ENCODE measurements at places on chromosomes 5 and 9. TPM values are rescaled to one million over a fixed set of nuclear protein-coding genes. Genes with fewer than 3 reads are reported as not detected.

KLHL3 gene
- 1.0 TPM for polyA plus RNA-seq

DNA sequence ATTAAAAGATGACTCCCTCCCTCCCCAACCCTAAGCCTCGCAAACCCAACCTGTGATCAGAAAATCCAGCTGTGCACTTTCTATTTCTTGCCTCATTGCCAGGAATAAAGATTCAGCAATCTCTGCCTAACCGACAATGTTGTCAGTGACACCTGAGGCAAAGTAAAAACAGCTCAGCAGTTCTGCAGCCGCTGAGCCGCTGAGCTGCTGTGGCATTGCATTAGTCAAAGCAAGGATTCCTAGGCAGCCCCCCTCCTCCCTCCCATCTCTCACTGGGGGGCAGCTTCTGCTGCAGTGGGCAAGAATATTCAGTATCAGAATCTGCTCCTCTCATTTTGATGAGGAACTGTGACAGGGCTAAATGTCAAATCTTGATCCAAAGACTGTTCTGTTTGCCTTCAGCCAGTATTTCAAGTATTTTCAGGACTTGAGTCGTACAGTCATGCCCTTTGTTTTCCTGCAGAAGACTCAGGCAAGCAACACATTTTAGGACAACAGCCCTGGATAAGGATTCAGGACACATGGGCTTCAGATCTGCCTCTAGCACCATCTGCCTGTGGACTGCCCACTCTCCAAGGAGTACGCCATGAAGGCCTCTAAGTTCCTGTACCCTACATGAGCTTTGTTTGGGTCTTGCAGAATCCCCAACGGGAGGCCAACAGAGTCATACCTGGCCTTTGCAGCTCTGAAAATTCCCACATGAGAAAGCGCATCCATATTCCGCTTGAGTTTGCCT lies 41.1 kb upstream of the DAP start:
- H3K4me1 ChIP-seq, result no peaks in the 10 kb centered on the region
- H3K4me3 ChIP-seq, result no peak overlapping the region
- DNase-seq, result peak; percentile 33
- no peak overlapping the region for H3K27ac ChIP-seq

GRCh38 chr9:129459547-129460322 lies 161.2 kb downstream of the C9orf50 start:
- no peaks in the 10 kb centered on the region for H3K36me3 ChIP-seq
- no peak overlapping the region for H3K4me3 ChIP-seq
- H3K27me3 ChIP-seq, result no peaks in the 10 kb centered on the region
- H3K4me1 ChIP-seq, result peaks cover 57% of the 10 kb centered on the region

GRCh38 chr9:115115924-115116323 lies 2.0 kb downstream of the TNC start:
- no peak overlapping the region for H3K4me3 ChIP-seq
- peaks cover 3% of the 10 kb centered on the region for H3K27me3 ChIP-seq
- H3K36me3 ChIP-seq, result no peaks in the 10 kb centered on the region
- no peaks in the 10 kb centered on the region for H3K4me1 ChIP-seq

SPATA31A3 gene
- not detected for polyA plus RNA-seq

DNA sequence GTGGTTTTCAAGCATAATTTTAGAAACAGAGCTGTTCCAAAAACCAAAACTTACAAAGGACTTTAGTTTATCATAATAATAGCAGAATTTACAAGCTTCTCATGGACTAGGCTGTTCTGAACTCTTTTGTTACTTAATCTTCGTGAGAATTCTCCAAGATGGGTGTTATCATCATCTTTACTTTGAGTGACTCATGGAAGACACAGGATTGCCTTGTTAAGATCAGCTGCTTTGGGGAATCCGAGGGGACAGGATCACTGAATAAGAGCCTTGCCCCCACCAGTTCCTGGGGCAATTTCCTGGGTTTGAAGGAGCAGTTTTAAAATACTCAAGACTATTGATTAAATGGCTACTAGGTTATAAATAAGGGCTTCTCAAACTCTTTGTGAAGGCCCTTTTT lies 80.5 kb downstream of the CFAP90 start:
- H3K4me3 ChIP-seq, result no peak overlapping the region
- H3K27ac ChIP-seq, result no peak overlapping the region
- no peaks in the 10 kb centered on the region for H3K27me3 ChIP-seq
- DNase-seq, result no peak
- H3K36me3 ChIP-seq, result no peaks in the 10 kb centered on the region

DNA sequence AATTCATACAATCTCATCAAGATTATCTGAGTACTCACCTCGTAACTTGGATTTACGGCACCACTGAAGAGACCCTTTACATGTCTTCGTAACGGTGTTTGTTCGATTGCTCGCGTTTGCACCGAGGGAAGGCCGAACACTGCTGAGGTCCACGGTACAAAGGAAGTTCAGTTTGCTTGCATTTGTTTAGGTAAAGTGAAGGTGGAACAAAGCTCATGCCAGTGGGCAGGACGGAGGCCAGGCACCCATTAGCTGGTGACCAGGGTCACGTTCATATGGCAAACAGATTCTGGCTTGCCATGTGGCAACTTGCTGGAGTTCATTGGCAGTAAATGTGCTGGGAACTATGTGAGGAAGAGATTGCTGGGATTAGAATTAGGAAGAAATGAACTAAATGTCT lies 164.8 kb downstream of the MACROH2A1 start:
- H3K27ac ChIP-seq, result no peak overlapping the region
- peaks cover 22% of the 10 kb centered on the region for H3K4me1 ChIP-seq
- no peak overlapping the region for H3K4me3 ChIP-seq
- H3K27me3 ChIP-seq, result no peaks in the 10 kb centered on the region
- H3K36me3 ChIP-seq, result no peaks in the 10 kb centered on the region

GRAMD2B gene
- 8.5 TPM for polyA plus RNA-seq

OR1Q1 gene
- not detected for polyA plus RNA-seq

PDLIM4 gene
- 8.3 TPM for polyA plus RNA-seq

DNA sequence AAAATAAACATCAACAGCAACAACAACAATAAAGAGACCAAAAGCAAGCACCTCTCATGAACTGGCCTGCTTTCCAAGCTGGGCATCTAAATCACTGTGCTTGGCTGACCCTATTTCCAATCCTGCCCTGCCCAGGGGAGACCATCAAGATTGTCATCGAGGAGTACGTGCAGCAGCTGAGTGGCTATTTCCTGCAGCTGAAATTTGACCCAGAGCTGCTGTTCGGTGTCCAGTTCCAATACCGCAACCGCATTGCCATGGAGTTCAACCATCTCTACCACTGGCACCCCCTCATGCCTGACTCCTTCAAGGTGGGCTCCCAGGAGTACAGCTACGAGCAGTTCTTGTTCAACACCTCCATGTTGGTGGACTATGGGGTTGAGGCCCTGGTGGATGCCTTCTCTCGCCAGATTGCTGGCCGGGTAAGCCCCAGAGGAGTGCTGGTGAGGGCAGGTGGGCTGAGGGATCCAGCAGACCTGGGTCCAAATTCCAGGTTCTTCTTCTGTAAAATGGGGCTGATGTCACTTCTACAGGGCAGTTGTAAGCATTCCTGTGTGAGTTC lies 15.6 kb downstream of the PTGS1 start:
- no peaks in the 10 kb centered on the region for H3K27me3 ChIP-seq
- H3K27ac ChIP-seq, result no peak overlapping the region
- H3K36me3 ChIP-seq, result no peaks in the 10 kb centered on the region
- DNase-seq, result no peak

DNA sequence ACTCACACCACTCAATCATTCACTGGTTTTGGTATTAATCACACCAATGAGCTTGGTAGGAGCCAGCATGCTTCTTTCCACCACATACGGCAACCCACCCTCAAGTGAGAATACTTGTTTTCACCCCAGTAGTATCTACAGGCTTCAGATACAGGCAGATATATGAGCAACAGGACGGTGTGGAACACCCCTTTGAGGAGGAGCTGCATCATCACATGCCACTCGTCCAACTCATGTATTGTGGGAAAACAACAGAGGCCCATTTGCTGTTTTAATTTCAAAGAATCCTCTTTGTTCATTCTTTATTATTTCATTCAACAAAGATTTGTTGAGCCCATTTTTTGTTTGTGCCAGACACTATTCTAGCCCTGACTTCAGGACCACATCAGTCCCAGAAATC lies 46.0 kb downstream of the RORB start:
- H3K36me3 ChIP-seq, result no peaks in the 10 kb centered on the region
- no peak overlapping the region for H3K4me3 ChIP-seq
- DNase-seq, result no peak
- H3K4me1 ChIP-seq, result no peaks in the 10 kb centered on the region
- no peak overlapping the region for H3K27ac ChIP-seq
- H3K27me3 ChIP-seq, result no peaks in the 10 kb centered on the region

CCL27 gene
- 0.05 TPM for polyA plus RNA-seq

- H3K4me3 ChIP-seq, result no peak overlapping the region
- no peaks in the 10 kb centered on the region for H3K36me3 ChIP-seq
- no peak for DNase-seq
- H3K27me3 ChIP-seq, result no peaks in the 10 kb centered on the region
- H3K4me1 ChIP-seq, result no peaks in the 10 kb centered on the region
Observed at GRCh38 chr9:89548071-89548638, 50.2 kb upstream of the SEMA4D start.

TAL2 gene
- polyA plus RNA-seq, result 0.17 TPM

DNA sequence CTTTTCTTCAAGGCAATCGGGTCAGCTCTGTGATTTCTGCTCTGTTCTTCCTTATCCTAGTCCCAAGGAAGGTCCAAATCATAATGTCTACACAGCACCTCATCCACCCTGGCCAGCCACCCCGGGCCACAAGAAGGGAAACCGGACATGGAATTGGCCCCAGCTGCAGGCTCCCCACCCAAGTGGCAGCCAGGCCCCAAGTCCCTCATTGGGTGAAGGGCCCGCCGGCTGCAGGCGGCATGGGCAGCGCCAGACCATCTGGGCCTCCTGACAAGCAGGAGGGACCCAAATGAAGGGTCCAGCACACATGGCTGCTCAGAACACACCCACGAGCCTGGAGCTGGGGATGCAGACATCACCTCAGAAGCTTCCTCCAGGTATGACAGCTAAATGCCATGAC lies 33.7 kb downstream of the BICD2 start:
- H3K4me1 ChIP-seq, result no peaks in the 10 kb centered on the region
- no peak overlapping the region for H3K27ac ChIP-seq
- DNase-seq, result peak; percentile 7
- H3K36me3 ChIP-seq, result no peaks in the 10 kb centered on the region
- no peaks in the 10 kb centered on the region for H3K27me3 ChIP-seq

DNA sequence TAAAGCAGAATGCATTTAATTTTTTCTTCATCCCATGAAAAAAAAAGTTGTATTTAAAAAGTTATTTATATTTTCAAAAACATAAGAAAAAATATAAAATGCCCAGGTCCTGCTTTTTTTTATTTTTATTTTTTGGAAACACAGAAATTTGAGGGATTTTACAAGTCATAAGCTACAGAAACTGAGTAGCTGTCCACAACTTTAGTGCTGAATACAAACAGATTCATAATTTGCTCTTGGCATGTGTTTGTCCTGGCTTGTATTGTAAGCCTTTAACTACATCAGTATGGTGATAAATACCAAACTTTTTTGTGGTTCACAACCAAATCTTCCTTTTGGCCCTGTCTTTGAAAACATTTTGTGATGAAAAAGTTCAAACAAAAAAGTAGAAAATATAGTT lies 7.5 kb upstream of the PLCXD3 start:
- DNase-seq, result peak; percentile 35
- H3K27me3 ChIP-seq, result no peaks in the 10 kb centered on the region
- H3K27ac ChIP-seq, result no peak overlapping the region

GRCh38 chr9:38039907-38040682 lies 28.9 kb downstream of the SHB start:
- no peaks in the 10 kb centered on the region for H3K36me3 ChIP-seq
- peaks cover 25% of the 10 kb centered on the region for H3K4me1 ChIP-seq
- no peaks in the 10 kb centered on the region for H3K27me3 ChIP-seq

DNA sequence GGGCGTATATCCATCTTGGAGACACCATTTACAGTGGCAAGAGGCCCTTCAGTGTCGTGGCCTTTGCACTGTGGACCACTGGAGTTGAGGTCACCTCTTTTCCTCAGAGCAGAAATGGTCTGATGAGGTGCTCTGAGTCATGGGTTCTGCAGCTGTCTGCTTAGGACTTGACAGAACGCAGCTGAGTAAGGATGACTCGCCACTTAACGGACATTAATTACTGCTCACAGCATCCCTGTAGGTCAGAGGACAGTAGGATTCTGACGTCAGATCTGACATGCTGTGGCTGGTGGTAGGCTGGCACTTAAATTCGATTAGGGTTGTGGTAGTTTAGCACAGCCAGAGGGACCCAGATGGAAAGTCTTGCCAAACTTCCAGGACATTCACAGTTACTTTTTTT lies 479.4 kb downstream of the DMAC1 start:
- H3K36me3 ChIP-seq, result no peaks in the 10 kb centered on the region
- H3K4me1 ChIP-seq, result no peaks in the 10 kb centered on the region
- H3K27ac ChIP-seq, result no peak overlapping the region
- DNase-seq, result no peak

OR13C3 gene
- not detected for polyA plus RNA-seq

PRUNE2 gene
- 3.8 TPM for polyA plus RNA-seq

DNA sequence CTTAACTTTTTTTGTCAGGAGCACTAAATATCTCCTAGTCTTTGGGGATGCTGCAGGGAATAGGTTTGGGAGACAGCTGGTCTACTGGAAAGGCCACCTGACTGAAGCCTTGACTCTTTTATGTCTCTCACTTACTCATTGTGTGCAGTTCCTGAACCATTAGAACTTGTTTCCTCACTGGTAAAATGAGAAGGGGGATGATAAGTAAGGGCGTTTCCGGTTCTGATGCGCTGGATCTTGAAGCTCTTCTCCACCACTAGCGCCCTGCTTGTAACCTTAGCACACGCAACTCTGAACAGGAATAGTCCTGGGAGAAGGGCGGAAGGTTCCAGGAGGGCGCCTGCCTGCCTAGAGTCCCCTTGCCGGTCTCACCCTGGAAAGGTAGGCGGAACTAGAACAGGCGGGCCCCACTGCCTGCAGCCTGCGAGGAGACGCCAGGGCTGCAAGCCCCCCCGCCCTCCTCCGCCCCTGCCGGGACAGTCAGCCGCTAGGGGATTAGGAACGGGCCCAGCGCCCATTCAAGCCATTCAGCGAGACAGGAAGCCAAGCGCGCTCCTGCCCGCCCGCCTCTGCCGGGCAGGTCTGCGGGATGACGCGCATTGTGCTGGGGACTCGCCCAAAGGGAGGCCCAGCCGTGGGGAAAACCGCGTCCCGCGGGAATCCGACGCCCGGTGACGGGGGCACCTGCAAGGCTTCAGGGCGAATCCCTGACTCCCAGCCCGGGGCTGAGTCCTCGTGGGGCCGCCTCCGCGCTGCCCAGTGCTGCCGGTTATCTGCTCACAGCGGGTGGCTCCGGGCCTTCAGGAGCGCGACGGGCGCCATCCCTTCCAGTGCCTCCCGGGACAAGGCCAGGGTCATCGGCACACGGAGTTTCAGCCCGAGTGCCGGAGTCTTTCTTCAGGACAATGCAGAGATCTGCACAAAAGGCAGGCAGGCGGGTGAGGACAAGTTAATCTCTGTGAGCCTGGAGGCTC lies 44.0 kb upstream of the XPA start:
- no peak overlapping the region for H3K4me3 ChIP-seq
- peak; percentile 69 for DNase-seq
- peaks cover 14% of the 10 kb centered on the region for H3K27me3 ChIP-seq
- no peaks in the 10 kb centered on the region for H3K4me1 ChIP-seq
- H3K27ac ChIP-seq, result no peak overlapping the region

GRCh38 chr9:92191801-92192200 lies 76.6 kb upstream of the SPTLC1 start:
- H3K27me3 ChIP-seq, result no peaks in the 10 kb centered on the region
- no peak overlapping the region for H3K27ac ChIP-seq
- H3K4me3 ChIP-seq, result no peak overlapping the region
- no peaks in the 10 kb centered on the region for H3K4me1 ChIP-seq
- DNase-seq, result no peak

- H3K4me1 ChIP-seq, result no peaks in the 10 kb centered on the region
- no peak overlapping the region for H3K27ac ChIP-seq
- no peak overlapping the region for H3K4me3 ChIP-seq
- no peaks in the 10 kb centered on the region for H3K27me3 ChIP-seq
Observed at GRCh38 chr5:163548649-163549048, 43.2 kb downstream of the MAT2B start.

RANBP17 gene
- 5.3 TPM for polyA plus RNA-seq

LCN9 gene
- not detected for polyA plus RNA-seq

Data from lung (tissue), 17 donors.